Activated CD4-positive, alpha-beta T cell treated with anti-CD3 and anti-CD28 coated beads for 36 hours (primary cell): ENCODE measurements at places on chromosomes 3 and 15. TPM values are rescaled to one million over a fixed set of nuclear protein-coding genes. Genes with fewer than 3 reads are reported as not detected.
A peak's percentile ranks its signal among the peaks of the same experiment; 100 is the strongest.

GRCh38 chr3:188747489-188747888 lies 424.3 kb upstream of the TPRG1 start:
- no peak overlapping the region for H3K27ac ChIP-seq
- no peak for DNase-seq
- H3K36me3 ChIP-seq: no peaks in the 10 kb centered on the region
- peaks cover 16% of the 10 kb centered on the region for H3K4me1 ChIP-seq
- H3K27me3 ChIP-seq: no peaks in the 10 kb centered on the region

DNA sequence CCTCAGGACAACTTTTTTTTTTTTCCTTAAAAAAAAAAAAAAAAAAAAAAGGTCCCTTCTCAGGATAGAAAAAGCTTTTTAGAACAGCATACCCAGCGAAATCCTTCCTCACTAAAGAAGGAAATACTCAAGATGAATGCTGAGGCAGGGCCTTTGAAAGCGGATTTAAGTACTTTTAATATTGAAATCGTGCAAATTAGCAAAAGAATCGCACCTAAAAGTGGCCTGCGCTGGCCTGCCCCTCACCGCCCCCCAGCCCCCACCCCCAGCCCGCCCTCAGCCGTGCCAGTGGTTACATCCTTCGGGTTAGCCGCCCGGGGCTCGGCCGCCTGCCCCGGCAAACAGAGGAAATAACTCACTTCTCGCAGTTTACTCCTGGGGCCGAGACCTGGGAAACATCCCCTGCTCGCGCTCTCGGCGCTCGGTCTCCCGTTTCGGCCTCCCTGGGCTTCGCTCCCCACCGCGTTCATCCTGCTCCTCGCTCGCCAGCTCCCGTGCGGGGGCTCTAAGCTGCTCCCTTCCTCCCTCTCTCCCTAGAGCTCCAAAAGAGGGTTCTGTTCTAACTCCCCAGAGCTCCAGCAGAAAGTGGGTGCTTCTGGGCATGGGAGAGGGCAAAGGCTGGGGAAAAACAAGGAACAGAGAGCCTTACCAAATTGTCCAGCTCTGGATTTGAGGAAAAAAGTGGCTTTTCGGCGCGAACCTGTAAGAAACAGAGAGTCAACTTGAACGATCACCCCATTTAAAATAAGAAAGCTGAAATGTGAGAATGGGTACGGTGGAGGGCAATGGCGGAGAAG lies 5.2 kb downstream of the MEIS2 start:
- peaks cover 73% of the 10 kb centered on the region for H3K27me3 ChIP-seq
- H3K36me3 ChIP-seq: peaks cover 2% of the 10 kb centered on the region
- no peak overlapping the region for H3K4me3 ChIP-seq
- H3K4me1 ChIP-seq: peaks cover 26% of the 10 kb centered on the region

DNA sequence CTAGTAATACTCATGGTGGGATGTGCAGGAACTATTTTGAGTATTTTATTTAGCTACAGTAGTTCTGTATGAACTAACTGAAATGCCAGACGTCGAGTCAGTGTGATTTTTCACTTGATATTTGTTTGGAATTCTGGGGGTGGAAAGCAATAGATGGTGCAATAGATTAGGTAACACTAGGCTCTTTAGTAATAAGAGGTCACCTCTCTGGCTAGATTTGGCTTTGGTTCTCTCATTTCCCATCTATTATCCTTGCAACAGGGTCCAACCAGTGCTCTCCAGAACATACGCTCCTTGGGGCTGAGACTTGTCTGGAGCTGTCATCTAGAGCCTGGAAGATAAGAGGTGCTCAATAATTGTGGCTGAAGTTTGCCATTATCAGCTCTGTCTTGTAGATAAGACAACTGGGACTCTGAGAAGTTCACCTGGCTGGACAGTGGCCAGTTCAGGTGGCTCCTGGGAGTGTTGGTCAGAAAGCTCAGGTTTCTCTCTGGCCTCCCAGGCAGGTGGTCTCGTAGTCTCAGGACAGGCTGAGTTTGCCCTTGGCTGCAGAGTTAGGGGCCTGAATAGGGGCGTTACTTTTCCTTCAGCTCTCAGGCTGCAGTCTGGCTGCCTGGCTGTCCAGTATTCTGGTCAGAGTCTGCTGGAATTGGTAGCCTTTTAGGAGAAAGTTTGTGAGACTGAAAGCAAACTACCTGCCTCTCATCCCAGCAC lies 277.5 kb upstream of the RGMA start:
- no peaks in the 10 kb centered on the region for H3K36me3 ChIP-seq
- DNase-seq: no peak
- peaks cover 7% of the 10 kb centered on the region for H3K27me3 ChIP-seq
- no peak overlapping the region for H3K27ac ChIP-seq
- no peaks in the 10 kb centered on the region for H3K4me1 ChIP-seq
- H3K4me3 ChIP-seq: no peak overlapping the region

Gene SV2B
- 0.05 TPM for total RNA-seq

GRCh38 chr15:70556151-70556741 lies 207.1 kb downstream of the UACA start:
- no peak overlapping the region for H3K27ac ChIP-seq
- peaks cover 7% of the 10 kb centered on the region for H3K4me1 ChIP-seq
- no peak for DNase-seq
- H3K27me3 ChIP-seq: no peaks in the 10 kb centered on the region
- H3K4me3 ChIP-seq: no peak overlapping the region
- H3K36me3 ChIP-seq: no peaks in the 10 kb centered on the region

DNA sequence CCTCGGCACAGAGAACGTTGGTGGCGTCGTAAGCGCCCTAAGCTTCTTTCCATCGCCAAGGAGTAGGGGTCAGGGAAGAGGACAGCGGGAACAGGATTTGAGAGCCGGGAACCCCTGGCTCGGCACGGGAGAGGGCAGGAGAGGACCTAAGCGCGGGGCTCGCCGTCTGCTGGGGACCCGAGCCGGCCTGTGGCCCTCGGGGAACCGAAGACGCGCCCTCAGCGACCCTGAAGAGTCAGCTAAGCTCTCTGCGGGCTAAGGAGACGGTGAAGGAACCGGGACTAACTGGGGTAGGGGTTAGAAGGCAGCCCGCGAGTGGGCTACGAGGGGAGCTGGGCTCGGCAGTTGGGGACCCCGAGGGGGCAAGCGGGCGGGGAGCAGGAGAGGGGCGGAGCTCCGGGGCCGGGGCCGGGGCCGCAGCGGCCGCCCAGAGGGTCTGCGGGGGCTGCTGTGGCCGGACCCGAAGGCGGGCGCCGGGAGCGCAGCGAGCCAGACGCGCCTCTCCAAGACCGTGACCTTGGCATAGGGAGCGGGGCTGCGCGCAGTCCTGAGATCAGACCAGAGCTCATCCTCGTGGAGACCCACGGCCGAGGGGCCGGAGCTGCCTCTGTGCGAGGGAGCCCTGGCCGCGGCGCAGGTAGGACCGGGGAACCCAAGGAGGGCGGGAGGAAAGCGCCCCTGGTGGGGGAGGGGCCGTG lies 574 bp downstream of the CASR start:
- no peaks in the 10 kb centered on the region for H3K36me3 ChIP-seq
- H3K27me3 ChIP-seq: peaks cover 65% of the 10 kb centered on the region
- H3K4me3 ChIP-seq: peak overlapping the region; percentile 35
- peaks cover 4% of the 10 kb centered on the region for H3K4me1 ChIP-seq
- peak; percentile 6 for DNase-seq
- no peak overlapping the region for H3K27ac ChIP-seq

Gene ALAS1
- total RNA-seq: 68.7 TPM

- H3K4me1 ChIP-seq: peaks cover 20% of the 10 kb centered on the region
Measured at GRCh38 chr15:94263341-94264273, 32.2 kb downstream of the MCTP2 start.

Gene STAC
- 0.26 TPM for total RNA-seq

DNA sequence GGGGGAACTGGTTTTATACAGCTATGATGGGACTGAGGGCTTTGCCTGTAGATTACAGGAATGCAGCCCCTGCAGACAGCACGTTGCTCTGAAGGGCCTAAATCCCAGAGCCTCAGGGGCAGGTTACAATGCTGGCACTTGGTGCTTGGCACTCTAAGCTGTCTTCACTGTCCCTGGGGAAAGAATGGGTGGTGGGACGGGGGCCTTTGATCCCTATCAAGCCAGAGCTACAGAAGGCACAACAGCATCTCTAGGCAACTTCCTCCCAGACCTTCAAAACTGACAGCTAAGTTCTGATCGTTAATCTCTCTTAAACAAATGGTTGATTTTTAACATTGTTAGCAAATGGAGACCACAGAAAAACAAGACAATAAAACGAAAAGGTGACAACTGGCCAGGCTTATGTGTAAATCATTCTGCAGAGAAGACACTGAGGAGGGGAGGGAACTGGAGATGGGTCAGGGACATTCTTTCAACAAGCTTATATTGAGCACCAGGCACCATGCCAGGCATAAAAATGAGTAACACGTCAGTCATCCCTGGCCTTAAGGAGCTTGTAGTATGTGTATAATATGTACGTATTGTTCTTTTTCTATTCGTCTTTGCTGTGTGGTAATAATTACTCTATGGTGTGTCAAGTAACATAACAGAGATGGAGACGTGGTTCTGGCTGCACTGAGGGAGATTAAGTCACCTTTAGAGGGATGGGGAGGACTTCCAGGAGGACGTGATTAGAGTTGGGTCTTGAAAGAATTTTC lies 49.1 kb downstream of the CA12 start:
- no peaks in the 10 kb centered on the region for H3K36me3 ChIP-seq
- DNase-seq: no peak
- H3K4me3 ChIP-seq: no peak overlapping the region
- H3K27ac ChIP-seq: no peak overlapping the region
- H3K27me3 ChIP-seq: no peaks in the 10 kb centered on the region
- peaks cover 3% of the 10 kb centered on the region for H3K4me1 ChIP-seq

- H3K4me1 ChIP-seq: no peaks in the 10 kb centered on the region
- DNase-seq: no peak
- no peak overlapping the region for H3K4me3 ChIP-seq
- H3K36me3 ChIP-seq: no peaks in the 10 kb centered on the region
- H3K27ac ChIP-seq: no peak overlapping the region
Measured at GRCh38 chr3:139505829-139506386, 29.6 kb upstream of the RBP2 start.

- peaks cover 2% of the 10 kb centered on the region for H3K27me3 ChIP-seq
- no peaks in the 10 kb centered on the region for H3K4me1 ChIP-seq
- H3K27ac ChIP-seq: no peak overlapping the region
- no peak for DNase-seq
- no peak overlapping the region for H3K4me3 ChIP-seq
Measured at GRCh38 chr3:73451301-73451944, 173.3 kb downstream of the PDZRN3 start.

Gene C3orf33
- total RNA-seq: 1.5 TPM

GRCh38 chr3:38528457-38528856 lies 32.3 kb downstream of the EXOG start:
- H3K27ac ChIP-seq: no peak overlapping the region
- H3K27me3 ChIP-seq: no peaks in the 10 kb centered on the region
- H3K4me3 ChIP-seq: no peak overlapping the region
- H3K4me1 ChIP-seq: no peaks in the 10 kb centered on the region
- DNase-seq: no peak
- peaks cover 38% of the 10 kb centered on the region for H3K36me3 ChIP-seq

GRCh38 chr3:43215663-43216275 lies 70.6 kb upstream of the SNRK start:
- no peak overlapping the region for H3K27ac ChIP-seq
- H3K36me3 ChIP-seq: no peaks in the 10 kb centered on the region
- peaks cover 38% of the 10 kb centered on the region for H3K4me1 ChIP-seq
- DNase-seq: no peak

GRCh38 chr15:22257047-22258008 lies 177.0 kb downstream of the OR4M2 start:
- peaks cover 39% of the 10 kb centered on the region for H3K4me1 ChIP-seq
- H3K4me3 ChIP-seq: no peak overlapping the region
- H3K36me3 ChIP-seq: no peaks in the 10 kb centered on the region
- H3K27me3 ChIP-seq: peaks cover 26% of the 10 kb centered on the region
- no peak overlapping the region for H3K27ac ChIP-seq
- no peak for DNase-seq

Gene SLC38A3
- total RNA-seq: not detected

DNA sequence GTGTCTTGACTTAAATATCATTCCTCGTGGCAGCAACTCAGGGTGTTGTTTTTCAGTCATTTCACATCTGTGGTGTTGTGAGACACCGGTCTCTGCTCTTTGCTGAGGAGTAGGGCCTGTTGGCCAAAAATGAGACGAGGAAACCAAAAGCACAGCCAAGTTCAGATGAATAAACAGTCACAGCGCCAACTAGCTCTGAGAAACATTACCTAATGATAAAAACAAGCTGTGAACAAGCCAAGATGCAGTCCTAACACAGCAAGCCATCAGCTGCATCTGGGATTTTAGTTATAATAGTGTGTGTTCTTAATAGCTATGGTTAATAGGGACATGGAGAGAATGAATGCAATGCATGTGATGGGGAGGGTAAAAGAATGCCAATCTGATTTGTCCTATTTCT lies 843.4 kb upstream of the DPPA4 start:
- no peaks in the 10 kb centered on the region for H3K4me1 ChIP-seq
- H3K36me3 ChIP-seq: no peaks in the 10 kb centered on the region
- no peak for DNase-seq
- H3K27me3 ChIP-seq: no peaks in the 10 kb centered on the region
- H3K27ac ChIP-seq: no peak overlapping the region

DNA sequence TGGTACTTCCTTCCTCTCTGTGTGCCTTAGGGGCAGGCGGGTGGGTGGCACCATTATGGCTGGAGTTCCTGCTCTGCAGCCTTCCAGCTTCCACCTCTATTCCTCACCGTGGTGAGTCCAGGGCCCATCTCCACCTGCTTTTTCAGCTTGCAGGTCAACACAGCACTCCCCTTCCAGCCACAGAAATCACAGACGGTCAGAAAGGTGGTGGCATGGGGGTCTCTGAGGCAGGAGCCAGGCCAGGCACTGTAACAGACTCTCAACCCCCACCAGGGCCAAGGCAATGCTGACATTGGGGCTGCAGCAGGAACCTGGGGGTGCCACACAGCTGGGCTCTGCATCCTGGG lies 16.6 kb downstream of the KLF15 start:
- no peak overlapping the region for H3K4me3 ChIP-seq
- no peaks in the 10 kb centered on the region for H3K36me3 ChIP-seq
- no peak for DNase-seq
- H3K27ac ChIP-seq: no peak overlapping the region
- no peaks in the 10 kb centered on the region for H3K4me1 ChIP-seq
- peaks cover 4% of the 10 kb centered on the region for H3K27me3 ChIP-seq

- DNase-seq: no peak
- no peak overlapping the region for H3K27ac ChIP-seq
- peaks cover 30% of the 10 kb centered on the region for H3K27me3 ChIP-seq
- peaks cover 16% of the 10 kb centered on the region for H3K4me1 ChIP-seq
Measured at GRCh38 chr3:32880225-32880624, 62.4 kb downstream of the TRIM71 start.

DNA sequence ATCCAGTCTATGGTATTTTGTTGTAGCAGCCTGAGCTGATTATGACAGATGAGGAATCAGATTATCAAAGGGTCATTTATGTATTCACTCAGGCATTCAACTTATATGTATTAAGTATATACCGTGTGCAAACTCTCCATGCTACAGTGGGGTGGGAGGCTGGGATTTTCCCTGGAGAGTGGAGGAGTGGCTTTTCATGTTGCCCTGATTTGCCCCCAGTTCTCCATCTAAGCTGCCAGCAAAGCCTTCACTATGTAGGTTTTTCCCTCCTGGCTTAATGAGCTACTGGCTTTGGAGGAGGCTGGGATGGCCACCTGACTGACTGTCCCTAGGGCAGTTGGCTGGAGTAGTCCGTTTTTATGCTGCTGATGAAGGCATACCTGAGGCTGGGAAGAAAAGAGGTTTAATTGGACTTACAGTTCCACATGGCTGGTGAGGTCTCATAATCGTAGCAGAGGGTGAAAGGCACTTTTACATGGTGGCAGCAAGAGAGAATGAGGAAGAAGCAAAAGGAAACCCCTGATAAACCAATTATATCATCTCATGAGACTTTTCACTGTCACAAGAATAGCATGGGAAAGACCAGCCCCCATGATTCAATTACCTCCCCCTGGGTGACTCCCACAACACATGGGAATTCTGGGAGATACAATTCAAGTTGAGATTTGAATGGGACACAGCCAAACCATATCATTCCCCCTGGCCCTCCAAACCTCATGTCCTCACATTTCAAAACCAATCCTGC lies 253.9 kb downstream of the RPLP1 start:
- H3K27me3 ChIP-seq: peaks cover 3% of the 10 kb centered on the region
- H3K27ac ChIP-seq: no peak overlapping the region
- no peak for DNase-seq
- no peaks in the 10 kb centered on the region for H3K4me1 ChIP-seq
- no peak overlapping the region for H3K4me3 ChIP-seq
